NCI-H187 (cell line): ENCODE measurements at places on chromosomes 3 and 15.

- DNase-seq: no peak
Measured at GRCh38 chr3:17742880-17743657, 638 bp upstream of the TBC1D5 start.

DNA sequence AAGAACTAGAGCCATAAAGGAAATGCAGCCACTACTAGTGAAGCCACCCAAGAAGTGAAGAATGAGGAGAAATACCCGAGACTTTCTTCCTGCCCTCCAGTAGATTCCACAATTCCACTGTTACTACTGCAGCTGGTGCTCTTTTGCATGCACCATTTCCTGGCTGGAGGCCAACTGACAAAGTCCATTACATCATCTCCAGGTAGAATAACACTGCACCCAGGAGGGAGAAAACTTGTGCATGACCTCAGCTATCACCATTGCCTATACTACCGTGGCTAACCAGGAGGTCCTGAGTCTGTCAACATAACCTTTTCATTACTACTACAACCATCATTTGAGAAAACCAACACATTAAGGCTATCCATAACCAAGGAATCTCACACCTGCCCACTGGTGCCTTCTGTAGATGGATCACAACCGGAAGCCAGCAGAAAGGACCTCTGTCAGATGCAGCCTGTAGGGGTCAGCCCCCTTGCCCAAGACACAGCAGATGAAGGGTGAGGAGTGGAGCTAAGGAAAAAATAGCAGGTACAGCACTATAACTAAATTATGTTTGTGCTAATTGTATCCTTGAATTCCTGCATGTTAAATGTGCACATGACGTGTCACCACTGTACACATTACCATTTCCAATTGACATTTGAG, 200.8 kb upstream of the C2CD4B start:
- no peak for DNase-seq

- no peak for DNase-seq
Measured at GRCh38 chr15:29887721-29888120, 65.5 kb upstream of the TJP1 start.

DNA sequence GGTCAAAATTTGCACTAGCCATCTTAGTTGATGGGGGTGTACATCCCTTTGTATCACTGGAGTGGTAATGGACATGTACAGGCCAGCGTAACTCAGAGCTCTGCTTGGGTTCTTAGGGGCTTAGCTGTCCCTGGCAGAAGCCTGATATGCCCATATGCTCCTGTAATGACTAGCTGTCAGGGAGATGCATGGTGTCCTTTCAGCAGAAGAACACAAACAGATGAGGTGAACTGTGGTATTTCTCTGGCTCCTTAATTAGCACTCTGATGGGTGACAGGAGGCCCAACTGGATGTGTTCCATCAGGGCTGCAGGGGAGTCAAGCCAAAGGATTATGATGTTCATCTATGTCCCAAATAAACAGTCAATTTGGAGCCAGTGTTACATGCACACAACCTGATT, 774.5 kb downstream of the AGBL1 start:
- no peak for DNase-seq

GRCh38 chr3:99626417-99626788, 12.0 kb upstream of the COL8A1 start:
- DNase-seq: no peak

DNA sequence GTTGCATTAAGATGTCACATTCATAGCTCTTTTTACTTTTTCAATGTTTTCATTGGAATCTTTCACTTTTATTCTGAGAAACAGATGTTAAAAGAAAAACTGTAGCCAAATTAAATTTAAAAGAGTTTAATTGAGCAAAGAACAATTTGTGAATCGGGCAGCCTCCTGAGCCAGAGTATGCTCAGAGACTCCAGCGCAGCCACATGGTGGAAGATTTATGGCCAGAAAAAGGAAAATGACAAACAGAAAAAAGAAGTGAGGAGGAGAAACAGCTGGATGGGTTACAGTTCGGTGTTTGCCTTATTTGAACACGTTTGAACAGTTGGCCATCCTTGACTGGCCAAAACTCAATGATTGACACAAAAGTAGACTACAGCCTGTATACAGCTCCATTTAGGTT, 33.8 kb upstream of the RAB11A start:
- no peak for DNase-seq

DNA sequence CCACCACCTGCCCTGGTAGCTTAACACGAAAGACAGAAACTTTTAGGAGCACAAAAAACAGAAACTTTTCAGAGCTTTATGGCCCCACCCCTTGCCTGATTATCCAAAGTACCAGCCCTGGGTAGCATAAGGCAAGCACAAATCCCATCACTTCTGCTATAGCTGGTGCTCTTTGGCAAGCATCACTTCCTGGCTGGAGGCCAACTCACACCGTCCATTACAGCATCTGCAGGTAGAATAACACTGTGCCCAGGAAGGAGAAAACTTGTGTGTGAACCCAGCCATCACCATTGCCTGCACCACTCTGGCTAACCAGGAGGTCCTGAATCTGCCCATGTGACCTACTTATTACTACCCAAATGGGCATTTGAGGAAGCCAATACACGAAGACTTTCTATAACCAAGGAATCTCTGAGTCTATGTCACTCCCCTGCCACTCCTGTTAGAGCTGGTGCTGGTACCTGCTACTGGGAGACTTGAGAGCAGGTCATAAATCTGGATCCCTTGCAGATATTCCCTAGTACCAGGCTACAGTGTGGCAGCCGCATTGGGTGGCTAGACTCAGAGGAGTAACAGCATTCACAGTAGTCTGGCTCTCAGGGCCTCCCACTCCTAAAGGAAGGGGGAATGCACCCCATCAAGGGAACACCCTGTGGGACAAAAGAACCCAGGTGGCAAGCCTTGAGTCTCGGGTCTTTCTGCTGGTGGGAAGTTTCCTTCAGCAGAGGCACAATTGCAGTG, 73.3 kb upstream of the AKAP13 start:
- no peak for DNase-seq

DNA sequence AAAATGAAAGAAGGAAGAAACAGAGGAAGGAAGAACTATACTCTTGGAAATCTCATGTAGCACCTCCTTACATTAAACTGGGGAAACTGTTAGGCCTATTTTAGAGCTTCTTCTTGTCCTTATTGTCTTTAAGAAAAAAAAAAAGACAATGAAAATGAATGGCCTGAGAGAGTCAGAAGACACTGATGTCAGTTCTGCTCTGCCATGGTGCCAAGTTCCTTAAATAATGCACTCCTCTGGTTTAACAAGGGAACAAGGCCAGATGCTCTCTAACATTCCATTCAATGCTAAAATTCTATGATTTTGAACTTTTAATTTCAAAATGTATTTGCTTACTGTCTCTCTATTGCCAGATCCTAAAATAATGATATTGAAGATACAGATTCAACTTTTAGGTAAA, 4.4 kb upstream of the MBNL1 start:
- DNase-seq: no peak

DNA sequence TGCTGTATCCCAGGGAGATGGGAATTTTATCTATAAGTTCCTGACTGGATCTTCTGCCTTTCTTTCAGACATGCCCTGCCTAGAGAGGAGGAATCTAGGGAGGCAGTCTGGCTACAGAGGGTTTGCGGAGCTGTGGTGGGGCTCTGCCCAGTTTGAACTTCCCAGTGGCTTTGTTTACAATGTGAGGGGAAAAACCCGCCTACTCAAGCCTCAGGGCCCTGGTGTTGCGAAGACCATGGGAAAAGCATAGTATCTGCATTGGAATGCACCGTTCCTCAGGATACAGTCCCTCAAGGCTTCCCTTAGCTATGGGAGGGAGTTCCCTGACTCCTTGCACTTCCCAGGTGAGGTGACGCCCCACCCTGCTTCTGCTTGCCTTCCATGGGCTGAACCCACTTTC, 168.7 kb downstream of the TMEM108 start:
- no peak for DNase-seq

GRCh38 chr3:51544011-51544775, 5.7 kb downstream of the RAD54L2 start:
- no peak for DNase-seq

DNA sequence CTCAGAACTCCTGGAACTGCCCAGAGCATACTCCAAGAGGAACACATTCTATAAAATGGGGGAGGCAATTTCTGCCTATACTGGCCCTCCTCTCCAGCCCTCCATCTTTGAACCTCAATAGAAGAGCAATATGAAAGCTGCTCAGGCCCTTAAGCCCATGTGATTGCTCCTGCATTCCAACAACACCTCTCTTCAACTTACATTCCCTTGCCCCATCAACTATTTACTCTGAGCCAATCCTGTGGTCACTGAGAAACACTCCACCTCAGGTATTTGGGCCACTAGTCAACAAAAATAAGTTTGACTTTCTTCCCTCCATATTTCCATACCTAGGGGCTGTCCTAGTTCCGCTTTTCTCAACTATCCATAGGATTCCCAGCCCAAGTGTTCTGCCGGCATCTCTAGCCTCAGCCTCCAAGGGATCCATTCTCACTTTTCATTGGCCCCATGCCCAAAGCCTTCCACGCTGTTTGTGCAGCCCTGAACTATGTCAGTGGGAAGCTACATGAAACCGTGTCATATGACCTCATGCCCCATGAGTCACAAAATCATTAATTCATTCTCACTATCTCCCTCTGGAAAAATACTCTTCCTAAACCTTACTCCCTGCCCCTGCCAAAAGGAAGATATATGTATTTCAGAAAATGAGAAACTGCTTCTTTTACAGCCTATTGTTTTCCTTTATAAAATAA, 61.6 kb downstream of the GJD2 start:
- no peak for DNase-seq

DNA sequence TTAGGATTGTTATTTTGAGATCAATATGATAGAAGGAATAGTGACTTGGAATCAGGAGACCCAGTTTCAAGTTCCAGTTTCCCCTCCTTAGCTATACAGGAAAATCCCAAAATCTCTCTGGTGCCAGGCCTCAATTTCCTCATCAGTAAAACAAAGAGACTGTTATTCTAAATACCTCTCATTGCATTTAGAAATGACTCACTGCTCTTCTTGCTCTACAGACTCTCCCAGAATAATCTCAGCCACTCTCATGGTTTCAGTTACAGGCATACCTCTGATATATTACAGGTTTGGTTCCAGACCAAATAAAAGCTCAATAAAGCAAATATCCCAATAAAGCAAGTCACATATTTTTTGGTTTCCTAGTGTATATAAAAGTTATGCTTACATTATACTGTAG, 28.3 kb downstream of the IMPG2 start:
- DNase-seq: no peak

DNA sequence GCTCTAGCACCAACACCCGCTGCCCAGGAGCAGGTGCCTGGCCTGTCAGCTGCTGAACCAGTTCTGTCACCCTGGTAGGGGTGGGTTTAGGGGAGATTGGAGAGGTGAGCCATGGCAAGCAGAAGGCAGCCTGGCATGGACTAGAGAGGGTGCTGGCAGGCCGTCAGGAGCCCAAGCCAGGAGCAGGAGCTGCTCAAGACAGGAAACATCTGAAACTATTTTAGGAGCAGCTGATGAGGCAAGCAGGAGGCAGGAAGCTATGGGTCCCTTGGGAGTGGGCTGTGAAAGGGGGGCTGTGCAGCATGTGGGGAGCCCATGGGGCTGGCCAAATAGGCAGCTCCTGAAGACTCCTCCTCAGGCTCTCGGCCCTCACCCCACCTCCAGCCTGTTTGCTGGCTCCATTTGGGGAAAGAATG, 2.3 kb downstream of the INKA1 start:
- no peak for DNase-seq

GRCh38 chr3:6862880-6863195, 1.9 kb downstream of the GRM7 start:
- no peak for DNase-seq

- no peak for DNase-seq
Measured at GRCh38 chr3:4418156-4418555, 48.9 kb downstream of the SUMF1 start.

- no peak for DNase-seq
Measured at GRCh38 chr3:176190755-176191154, 1006.5 kb downstream of the TBL1XR1 start.

DNA sequence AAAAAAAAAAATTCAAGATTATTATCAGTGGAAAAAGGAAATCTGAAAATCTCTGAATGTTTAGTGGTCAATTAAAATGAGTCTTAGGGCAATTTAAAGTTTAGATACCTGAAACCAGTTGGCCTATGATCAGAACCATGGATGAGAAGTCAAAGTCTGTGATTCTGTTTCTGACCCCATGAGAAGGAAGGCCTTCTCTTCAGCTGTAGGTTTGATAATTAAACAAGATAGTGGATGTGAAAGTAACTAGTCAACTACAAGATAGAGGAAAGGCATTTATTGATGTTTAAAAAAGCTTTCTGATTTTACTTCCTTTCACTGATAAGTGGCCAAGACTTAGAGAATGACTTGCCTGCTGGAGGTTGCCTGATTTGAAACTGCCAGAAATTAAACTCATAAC, 8.7 kb downstream of the PLS1 start:
- no peak for DNase-seq

GRCh38 chr15:36925653-36926426, 174.5 kb downstream of the MEIS2 start:
- DNase-seq: no peak

- DNase-seq: no peak
Measured at GRCh38 chr15:25799906-25800700, 63.0 kb downstream of the ATP10A start.
